ENCODE measurements at places on chromosomes 5 and 9.

- DNase-seq: no peak
Measured at GRCh38 chr5:12217039-12217438, 312.8 kb upstream of the CTNND2 start.

- DNase-seq: no peak
Measured at GRCh38 chr9:118478752-118479151, 774.5 kb downstream of the TLR4 start.

DNA sequence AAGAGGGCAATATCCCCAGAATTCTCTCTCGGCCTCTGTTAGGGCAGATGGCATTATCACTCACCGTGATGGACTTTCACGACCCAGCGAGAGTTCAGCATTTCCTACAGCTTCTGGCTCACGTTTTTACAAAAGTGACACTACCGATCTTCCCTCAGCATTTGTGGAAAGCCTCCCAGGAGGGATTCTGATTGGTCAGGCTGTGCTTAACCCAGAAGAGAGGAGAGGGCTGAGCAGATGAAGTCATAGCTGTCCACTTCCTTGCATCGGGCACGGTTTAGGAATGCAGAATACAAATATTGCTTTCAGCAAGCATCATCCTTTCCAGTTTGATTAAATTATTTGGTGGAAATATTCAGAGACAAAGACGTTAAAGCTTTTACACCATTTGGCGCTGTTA, 277.4 kb upstream of the MSX2 start:
- DNase-seq: no peak

DNA sequence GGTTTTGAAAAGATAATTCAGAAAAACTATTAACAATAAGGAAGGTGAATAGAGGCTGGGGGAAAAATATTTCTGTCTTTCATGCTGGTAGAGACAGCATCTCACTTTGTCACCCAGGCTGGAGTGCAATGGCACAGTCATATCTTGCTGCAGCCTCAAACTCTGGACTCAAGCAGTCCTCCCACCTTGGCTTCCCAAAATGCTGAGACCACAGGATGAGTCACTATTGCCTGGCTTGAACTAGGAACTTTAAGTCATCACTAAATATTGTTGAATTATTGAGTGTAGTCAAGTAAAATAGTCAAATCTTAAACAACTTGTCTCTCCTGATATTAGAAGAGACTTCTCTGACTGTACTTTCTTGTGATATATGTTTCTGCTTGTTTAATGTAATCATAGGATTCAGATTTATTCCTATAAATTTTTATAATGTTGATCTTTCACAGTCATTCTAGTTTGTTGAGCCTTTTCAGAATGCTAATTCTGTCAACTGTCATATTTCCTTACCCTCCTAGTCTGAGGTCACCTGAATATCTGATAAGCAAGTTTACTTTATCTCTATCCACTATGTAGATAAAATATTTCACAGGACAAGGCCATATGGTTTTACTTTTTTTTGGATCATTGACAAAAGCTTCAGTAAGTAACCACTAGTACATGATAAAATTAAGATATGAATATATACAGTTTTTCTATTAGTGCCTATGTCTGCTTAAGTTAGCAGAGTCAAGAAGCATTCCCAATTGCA, 1696.5 kb downstream of the MAT2B start:
- DNase-seq: no peak

GRCh38 chr5:170562875-170563228, 59.0 kb downstream of the KCNIP1 start:
- DNase-seq: no peak

DNA sequence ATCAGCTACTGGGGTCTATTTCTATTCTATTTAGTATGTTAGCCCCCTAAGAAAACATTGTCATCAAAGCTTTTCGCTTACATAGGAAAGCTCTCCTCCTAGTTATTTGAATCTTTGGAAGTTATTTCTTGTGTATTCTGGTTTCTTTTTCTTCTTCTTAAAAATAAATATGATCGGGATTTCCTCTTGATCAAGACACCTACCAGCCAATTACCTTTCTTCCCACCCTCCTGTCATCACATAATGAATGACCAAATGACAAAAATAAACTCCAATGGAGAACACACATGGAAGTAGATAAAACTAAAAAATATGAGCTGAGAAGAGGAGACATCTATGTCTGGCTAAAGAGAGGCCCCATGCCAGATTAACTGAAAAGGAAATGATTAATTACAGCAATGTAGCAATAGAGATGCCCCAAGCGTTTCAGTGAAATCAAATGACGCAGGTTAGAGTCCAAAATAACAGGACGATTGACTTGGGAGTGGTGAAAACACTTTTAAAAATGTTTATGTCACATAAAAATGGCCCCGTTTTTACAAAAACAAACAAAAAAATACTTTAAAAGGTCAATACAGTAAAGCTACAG, 59.5 kb upstream of the PCSK1 start:
- no peak for DNase-seq

- no peak for DNase-seq
Measured at GRCh38 chr9:126357074-126357473, 30.4 kb downstream of the MVB12B start.

- DNase-seq: no peak
Measured at GRCh38 chr5:1950708-1951103, 68.0 kb upstream of the IRX4 start.

DNA sequence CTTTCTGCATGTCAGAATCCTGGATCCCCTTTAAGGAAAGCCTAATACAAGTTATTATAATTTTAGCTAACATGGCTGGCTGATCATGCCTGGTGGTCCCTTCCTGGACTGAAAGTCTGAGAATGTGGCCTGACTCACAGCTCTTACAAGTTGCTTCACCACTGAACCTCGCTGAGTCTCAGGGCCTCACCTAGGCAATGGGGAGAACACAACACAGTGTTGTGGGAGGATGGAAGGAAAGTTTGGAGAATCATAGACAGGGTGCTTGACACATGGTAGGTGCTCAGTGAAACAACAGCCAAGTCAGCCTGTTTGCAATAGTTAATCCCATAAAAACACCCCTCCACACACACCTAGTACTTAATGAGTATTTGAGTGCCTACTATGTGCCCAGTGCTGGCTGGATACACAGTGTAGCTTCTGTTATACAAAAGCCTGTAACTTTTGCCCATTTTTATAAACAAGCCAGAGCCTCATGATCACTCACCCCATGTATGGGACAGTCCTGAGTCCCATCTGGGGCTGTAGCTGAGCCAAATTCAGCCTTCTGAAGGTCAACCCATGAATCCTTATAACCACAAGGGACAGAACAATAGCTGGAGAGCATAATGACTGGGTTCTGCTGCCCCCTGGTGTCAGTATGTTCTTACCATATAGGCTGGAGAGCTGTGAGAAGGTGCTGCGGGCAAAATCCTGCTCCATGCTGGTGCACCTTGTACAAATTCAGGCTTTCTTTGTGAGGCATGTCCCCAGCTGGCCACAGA, 3.9 kb downstream of the ACSL6 start:
- DNase-seq: peak; percentile 58

DNA sequence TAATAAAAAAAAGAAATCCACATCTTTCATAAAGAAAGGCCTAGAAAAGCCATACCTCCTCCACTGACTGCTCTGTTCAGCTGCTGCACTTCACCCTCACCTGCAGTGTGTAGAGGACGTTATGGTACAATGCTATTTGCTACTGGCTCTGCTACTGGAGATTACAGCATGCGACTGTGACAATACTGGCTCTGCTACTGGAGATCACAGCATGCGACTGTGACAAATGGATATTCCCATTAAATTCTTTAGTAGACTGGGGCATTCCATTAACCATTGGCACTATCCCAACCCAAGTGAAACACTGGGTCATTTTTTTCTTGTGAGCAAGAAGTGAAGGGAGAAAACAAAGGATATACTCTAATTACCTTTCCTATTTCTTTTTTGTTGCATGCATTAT, 1063.5 kb upstream of the DMAC1 start:
- no peak for DNase-seq

GRCh38 chr5:111119221-111119620, 27.1 kb downstream of the WDR36 start:
- no peak for DNase-seq

- DNase-seq: no peak
Measured at GRCh38 chr5:88660947-88661805, 221.8 kb downstream of the MEF2C start.

- DNase-seq: no peak
Measured at GRCh38 chr9:101861472-101861871, 123.0 kb upstream of the GRIN3A start.

DNA sequence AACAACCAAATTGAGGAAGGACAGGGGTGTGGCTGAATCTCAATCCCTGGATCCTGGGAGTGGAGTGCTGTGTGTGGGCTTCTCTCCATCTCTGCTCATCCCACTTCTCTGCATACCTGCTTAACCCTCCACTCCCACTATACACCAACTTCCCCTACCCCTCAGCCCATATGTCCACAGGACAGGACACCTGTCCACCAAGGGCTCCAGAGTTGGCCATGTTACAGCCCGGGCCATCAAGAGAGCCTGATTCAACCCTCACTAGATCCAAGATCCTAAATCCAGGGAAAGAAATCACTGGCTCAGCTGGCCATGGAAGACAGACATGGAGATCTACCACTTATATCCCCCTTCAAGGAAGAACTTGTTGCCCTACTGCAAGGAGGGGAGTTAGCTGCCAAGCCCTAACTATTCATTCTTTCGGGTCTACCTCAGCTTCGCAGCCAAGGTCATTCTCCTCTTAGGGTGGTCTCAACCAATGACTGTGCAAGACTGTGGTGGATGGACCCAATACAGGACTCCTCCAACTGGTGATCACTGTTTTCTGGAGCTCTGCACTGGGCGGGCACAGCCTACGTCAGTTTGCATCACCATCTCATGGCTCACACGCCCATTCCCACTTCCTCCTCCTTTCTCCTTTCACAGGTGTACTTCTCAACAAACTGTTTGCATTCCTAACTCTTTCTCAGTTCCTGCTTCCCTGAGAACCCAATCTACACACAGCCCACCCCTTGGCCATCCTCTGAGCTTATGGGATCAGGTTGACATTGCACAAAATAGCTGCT, 53.7 kb upstream of the ZBTB43 start:
- DNase-seq: no peak

GRCh38 chr9:112120439-112120925, 54.6 kb downstream of the SUSD1 start:
- no peak for DNase-seq

DNA sequence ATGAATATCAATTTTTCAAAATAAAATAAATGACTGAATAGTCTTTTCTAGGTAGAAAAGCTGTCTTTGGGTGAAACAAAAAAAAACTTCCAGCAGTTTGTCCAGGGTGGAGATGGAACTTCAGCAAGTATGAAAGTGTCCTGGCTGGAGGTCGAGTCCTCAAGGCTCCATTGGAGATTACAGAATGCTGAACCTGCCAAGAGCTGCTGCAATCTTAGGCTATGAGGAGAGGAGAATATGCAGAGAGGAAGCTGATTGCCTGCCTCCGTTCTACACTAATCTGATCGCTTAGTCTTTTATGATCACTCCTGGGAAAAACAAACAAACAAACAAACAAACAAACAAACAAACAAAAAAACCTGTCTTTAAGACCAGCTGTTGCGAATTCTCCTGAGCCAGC, 50.6 kb downstream of the NREP start:
- no peak for DNase-seq

DNA sequence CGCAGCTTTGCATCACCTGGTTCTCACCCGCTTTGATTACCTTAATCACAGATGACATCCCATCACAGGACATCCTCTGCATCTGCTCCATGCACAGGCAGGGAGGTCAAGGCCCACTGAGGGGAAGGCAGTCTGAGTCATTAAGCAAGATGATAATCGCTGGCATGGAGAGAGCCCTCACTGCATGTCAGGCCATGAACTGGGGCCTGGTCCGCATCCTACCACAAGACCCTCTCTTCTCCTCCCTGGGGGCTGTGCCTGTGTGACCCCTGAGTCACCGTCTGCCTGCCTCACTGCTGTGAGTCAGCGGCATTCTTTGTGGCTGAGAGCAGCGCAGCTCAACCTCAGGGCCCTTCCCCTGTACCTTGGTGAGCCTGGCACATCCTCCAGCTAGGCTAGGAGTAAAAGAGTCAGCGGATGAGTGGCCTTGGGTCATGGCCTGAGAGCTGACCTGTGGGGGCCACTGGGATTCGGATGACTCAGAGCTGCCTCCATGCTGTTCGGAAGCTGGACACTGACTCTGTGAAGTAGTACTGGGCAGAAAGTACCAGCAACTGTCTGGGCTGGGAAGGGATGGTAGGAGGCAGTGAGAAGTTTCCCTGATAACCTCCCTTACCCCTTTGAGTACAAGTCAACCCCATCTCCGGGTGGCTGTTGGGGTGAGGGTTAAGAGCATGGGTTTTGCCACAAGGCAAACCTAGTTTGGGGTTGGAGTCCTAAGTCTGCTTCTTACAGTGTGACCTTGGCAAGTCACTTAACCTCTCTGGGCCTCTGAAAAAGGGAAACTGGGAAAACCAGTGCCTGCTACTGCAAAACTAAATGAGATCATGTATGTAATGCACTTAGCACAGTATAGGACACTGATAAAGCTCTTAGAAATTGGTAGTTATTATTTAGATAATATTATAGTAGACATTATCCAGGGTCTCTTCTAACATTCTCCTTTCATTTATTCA, 14.6 kb upstream of the ARSI start:
- no peak for DNase-seq

DNA sequence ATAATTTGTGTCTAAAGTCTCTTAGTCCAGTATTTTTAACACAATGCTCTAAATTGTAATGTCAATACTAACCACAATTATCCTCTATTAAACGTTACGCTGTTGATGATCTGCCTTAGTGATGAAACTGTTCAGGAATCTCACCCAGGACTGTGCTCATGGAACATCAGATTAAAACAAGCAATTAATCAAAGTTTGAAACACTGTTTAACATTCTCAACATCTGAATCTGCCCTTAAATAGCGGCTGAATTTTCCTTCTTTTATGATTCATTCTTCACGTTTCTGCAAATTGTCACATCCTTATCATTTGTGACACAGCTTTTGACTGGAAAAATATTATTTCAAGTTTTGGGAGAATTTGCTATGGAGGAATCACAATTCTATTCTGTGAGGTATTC, 113.8 kb downstream of the MARCHF11 start:
- no peak for DNase-seq
